ENCODE measurements at places on chromosomes 13 and 19.

GRCh38 chr19:1182727-1183126 lies 8.7 kb upstream of the SBNO2 start:
- no peak for DNase-seq

- no peak for DNase-seq
Observed at GRCh38 chr19:45068041-45068440, 8.2 kb downstream of the ZNF296 start.

- no peak for DNase-seq
Observed at GRCh38 chr19:54136086-54136863, 1.3 kb upstream of the CNOT3 start.

GRCh38 chr19:43409415-43409814 lies 5.3 kb upstream of the TEX101 start:
- no peak for DNase-seq

GRCh38 chr13:60162096-60162495 lies 1.6 kb downstream of the DIAPH3 start:
- DNase-seq = no peak

- no peak for DNase-seq
Observed at GRCh38 chr19:45577111-45577905, 7.3 kb downstream of the OPA3 start.

DNA sequence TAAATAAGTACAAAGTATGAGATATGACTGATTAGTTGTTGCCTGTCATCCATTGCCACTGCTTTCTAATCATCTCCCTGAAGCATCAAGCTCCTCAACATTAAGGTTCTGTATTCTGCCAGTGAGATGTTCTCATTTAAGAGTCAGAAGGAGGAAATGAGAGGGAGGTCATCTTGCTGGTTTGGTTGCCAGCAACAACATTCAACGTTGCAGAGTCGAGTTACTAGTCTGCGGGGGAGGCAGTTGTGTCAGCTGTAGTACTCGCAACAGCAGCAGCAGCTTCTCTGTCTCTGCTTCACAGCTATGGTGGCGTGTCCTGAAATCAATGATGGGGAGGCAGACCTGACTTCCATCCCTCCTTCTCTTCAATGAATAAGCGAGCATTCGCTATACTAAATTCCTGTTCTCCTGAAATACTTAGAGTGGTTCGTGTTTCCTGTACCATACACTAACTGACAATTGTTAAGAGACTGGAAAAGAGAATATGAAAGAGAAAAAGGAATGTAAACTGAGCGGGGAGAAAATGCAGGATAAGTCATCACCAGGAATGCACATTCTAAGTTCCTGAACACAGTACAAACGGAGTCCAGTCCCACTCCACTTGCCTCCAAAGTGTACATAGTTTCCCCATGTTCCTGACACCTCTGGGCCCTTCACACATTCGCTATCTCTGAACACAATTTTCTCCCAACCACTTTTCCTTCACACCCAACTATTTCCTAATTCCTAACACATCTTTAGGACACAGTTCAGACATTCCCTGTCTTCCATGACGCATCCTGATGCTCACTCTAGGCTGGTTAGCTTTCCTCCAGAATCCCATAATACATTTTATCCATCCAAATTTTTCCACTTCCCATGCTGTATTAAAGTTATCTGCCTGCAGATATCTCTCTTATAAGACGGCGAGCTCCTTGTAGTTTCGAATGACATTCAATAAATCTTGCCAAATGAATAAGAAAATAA lies 263.0 kb downstream of the KLF12 start:
- no peak for DNase-seq

DNA sequence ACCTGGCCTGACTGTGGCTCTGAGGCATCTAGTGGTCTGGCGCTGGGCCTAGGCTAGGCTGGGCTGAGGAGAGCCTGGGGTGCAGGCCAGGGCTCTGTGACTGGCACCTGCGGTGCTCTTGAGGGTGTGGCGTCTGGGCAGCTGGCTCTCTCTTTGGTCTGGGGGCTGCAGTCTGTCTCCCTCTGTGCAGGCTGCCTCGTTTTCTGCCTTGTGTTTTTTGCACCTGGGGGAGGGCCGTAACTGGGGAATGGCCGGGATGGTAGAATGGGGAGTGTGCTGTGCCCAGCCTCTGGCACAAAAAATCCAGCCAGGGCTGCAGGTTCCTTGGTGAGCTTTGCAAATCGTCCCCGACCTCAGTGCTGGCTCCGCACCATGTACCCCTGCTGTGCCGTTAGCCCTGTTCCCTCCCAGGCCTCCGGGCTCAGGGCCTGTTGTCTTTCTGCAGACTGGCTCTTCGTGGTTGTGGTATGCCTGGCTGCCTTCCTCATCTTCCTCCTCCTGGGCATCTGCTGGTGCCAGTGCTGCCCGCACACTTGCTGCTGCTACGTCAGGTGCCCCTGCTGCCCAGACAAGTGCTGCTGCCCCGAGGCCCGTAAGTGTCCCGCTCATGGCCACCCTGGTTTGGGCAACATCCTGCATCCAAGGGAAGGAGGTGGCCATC lies 6.5 kb upstream of the USF2 start:
- DNase-seq = no peak

DNA sequence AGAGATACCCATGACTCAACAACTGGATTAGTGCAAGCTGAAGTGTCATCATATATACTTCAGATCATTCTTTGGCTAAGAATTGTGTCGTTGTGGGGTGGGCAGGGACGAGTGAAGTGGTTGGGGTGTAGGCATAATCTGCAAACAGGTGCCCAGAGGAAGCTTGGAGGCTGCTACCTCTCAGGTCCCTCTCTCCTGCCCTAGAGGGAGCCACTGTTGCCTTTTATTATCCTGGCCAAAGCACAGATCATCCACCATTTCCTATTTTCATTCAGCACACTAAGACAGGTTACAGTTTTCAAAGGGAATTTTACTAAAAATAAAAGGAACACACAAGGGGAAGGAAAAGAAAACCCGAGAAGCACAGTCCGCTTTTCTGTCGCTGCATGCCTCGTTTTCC lies 126.6 kb downstream of the HS6ST3 start:
- DNase-seq = no peak

DNA sequence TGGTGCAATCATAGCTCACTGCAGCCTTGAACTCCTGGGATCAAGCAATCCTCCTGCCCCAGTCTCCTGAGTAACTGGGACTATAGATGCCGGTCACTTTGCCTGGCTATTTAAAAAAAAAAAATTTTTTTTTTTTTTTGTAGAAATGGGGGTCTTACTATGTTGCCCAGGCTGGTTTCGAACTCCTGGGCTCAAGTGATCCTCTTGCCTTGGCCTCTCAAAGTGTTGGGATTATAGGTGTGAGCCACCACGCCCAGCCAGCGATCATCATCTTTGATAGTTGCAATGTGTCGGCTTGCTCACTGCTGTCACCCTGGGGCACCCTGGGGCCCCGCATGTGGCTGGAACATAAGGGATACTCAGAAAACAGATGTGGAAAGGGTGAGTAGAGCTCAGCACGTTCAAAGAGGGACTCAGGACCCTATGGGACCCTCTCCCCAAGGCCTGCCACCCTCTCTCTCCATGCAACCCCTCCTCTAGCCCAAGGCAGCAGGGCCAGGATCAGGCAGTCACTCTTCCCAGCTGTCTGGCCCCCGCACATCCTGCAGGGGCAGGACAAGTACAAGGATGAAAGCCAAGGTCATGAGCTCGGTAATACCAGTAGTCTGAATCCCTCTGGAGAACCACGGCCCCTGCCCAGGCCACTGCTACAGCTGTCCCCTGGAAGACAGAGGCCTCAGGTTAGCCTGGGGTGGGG lies 6.5 kb upstream of the CCL25 start:
- DNase-seq = no peak

DNA sequence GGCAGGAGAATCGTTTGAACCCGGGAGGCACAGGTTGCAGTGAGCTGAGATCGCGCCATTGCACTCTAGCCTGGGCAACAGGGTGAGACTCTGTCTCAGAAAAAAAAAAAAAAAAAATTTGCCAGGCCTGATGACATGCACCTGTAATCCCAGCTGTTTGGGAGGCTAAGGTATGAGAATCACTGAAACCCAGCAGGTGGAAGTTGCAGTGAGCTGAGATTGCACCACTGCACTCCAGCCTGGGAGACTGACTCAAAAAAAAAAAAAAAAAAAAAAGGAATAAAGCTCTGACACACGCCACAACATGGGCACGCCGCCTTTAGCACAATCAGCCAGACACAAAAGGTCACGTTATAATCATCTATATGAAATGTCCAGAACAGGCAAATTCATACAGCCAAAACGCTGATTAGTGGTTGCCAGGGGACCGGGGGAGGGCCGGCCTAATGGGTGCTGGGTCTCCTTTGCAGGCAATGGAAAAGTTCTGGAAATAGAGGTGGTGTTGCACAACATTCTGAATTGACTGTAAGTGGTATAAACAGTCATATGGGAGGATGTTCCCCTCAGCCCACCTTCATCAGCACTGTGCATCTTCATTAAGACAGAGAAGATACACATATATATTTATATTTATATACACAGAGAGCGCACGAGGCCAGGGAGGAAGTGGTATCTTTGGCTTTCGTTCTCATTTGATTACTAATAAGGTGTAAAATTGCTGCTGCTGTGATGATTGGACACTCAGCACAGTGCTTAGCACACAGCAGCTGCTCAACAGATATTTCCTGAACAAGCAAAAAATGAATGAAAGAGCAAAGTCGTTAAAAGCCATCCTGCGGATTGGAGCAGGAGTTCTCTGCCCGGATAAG lies 3.8 kb downstream of the HSPBP1 start:
- DNase-seq = no peak

Data from stimulated activated CD4-positive, alpha-beta T cell treated with anti-CD3 and anti-CD28 coated beads, Interleukin-4, amount 100 ng/mL, for 48 hours (primary cell).